Left forelimb (tissue), 1 donor: ENCODE measurements at places on chromosomes 2 and 18.
A peak's percentile ranks its signal among the peaks of the same experiment; 100 is the strongest.

DNA sequence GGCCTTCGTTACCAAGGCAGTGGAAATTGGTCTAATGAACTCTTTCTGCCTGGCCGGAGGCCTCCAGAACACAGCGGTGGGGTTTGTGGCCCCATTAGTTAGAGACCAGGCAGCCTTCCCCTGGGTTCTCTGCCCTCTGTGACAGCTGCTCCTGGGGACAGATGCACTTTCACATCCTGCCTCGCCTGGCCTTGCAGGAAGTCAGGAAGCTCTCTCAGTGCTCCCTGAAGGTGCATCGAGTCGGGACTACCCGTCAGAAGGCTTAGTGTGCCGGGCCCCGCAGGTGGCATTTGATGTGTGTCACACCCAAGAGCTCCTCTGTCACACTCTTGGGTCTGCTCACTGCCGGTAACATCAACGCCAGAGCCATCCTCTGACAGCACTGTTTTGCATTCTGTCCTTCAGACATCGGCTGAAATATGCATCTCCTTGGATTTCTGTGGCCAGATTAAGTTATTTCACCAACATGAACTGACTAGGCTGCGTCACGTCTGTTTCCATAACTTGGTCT, 158.3 kb downstream of the LDLRAD4 start:
- DNase-seq, result peak; percentile 44

- DNase-seq, result no peak
These were observed 189.2 kb downstream of the OSR1 start for GRCh38 chr2:19169134-19169768.

- no peak for DNase-seq
These were observed 282.7 kb downstream of the ALK start for GRCh38 chr2:29638641-29639040.

DNA sequence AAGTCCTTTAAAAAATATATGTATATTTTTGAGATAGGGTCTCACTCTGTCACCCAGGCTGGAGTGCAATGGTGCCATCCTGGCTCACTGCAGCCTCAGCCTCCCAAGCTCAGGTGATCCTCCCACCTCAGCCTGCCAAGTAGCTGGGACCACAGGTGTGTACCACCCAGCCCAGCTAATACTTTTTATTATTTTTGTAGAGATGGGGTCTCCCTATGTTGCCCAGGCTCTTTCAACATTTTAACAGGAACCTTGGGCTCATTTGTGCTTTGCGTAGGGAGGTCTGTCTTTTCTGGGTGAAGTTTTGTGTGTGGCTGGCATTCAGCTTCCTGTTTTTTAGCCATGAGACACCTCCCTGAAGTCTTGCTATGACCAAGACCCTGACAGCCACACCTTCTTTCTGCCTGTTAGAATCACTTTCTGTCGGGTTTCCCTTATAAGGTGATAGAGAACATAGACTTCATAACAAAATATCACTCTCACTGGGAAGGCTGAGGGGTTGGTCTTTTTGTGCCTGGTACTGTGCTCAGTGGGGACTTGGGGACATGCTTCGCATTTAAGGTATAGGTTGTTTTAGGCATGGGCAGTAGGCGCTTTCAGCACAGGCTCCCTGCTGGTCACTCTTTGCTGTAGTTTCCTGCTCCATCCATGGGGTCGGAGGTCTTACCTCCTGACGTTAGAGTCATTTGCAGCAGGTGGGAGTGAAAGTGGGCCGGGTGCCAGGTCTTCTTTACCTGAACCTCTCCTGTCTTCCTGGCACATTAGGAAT, 3.4 kb downstream of the RAB31 start:
- DNase-seq, result no peak

DNA sequence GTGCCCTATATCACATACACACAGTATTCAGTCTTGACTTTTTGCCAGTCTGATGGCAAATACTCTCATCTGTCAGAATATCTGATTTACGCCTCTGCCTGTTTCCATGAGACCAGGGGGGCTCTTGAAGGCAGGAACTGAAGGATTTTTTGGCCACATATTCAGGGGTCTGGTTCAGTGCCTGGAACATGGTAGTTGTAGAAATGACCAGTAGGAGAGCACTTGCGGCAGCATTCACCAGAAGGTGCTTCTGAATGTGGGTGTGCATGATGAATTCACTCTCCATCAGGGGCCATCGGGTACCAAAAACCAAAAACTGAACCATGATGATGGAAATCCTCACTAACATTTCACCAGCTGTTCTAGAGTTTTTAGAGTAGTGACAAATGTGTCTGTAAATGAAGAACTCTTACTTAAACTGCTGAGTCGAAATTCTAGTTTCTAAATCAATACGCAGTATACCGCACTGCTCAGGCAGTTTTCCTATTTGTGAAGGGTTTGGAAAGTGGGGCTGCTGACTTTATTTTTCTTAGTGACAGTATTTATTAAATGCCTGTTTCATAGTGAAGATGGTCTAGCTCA, 54.6 kb downstream of the MERTK start:
- DNase-seq, result no peak

GRCh38 chr2:128016620-128017019, 11.2 kb downstream of the SAP130 start:
- DNase-seq, result no peak

DNA sequence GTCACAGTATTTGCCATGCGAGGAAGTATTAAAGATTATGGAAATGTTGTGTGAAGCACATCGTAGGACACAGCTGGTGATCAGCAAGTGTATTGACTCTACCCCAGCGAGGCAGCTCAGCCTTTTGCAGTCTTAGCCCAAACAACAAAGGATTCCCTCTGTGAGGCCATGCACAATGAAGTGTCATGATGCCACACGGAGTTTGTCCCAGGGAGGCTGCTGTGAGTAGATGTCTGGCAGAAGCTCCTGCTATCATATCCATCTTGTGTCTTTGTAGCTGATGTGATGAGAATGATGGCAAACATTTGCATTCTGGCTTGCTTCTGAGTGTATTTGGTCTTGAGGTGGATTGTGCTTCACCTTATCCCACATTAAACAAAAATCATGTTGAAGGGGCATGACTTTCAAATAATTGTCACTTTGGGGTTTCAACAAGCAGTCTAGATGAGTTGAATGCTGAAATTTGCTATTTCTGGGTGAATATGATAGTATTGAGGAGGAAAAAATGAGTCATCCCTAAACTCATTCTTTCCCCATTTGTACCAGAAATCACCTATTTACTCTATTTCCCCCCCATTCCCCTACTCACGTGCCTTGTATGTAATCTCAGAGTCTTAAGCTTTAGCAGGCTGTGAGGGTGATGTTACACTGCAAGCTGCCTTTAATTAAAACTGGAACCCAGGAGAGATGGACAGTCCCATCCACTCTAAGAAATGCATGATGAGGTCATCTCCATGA, 273.5 kb downstream of the RNF144A start:
- no peak for DNase-seq

DNA sequence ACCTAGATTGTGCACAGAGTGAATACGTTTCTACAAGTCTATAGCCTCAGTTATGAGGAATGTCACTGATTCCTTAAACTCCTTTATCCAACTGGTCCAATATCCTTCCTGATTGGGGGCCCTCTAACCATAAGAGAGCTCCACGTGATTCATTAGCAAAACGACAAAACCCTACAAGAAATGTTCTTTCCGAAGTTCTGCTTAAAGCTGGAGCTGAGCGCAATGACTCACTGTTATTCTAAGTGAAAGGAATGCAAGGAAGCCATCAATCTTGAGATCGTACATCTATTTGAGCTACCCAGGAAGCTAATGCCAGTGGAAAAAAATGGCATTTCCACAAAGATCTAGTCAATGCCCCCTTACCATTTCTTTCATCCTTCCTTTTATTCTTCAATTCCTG, 354.9 kb upstream of the CDH20 start:
- DNase-seq, result no peak

DNA sequence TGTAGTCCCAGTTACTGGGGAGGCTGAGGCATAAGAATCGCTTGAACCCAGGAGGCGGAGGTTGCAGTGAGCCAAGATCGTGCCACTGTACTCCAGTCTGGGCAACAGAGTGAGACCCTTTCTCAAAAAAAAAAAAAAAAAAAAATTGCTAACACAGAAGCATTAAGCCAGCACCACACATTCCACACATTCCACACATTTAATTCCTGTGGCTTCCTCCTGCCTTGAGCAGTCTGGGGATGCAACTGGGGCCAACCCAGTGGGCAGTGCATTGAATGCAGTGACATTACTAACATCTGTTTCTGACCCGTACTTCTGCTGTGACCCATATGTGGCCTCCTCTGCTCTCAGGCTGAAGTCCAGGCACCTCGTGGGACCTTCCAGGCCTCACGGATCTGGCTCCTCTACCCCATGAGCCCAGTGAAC, 107.0 kb downstream of the BCL2L11 start:
- DNase-seq, result no peak

DNA sequence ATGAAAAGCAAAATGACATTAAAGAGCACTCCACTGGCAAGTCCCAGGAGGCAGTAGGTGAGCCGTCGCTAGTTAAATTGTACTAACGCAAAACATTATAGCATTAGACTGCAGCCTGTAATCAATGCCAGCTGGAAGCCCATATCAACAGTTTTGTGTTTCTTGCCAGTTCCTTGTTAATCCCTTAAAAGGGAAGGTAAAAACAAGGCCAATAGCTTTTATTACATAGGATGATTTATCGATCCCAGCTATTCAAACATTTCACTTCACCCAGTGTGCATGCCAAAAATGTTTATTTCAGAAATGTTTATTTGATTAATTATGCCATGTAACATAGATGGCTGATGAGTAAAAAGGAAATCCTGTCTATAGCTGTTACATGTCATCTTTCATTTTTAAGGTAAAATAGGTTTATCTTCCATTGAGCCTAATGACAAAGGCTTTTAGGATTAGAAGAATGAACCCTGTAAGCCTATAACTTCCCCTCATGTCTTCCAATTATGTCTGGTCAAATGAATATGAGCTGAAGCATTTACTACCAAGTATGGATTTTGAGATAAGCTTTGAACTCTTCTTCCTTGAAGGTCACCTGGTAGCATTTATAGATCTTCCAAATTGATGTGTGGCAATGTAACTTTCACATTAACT, 591.2 kb downstream of the RNF144A start:
- no peak for DNase-seq

DNA sequence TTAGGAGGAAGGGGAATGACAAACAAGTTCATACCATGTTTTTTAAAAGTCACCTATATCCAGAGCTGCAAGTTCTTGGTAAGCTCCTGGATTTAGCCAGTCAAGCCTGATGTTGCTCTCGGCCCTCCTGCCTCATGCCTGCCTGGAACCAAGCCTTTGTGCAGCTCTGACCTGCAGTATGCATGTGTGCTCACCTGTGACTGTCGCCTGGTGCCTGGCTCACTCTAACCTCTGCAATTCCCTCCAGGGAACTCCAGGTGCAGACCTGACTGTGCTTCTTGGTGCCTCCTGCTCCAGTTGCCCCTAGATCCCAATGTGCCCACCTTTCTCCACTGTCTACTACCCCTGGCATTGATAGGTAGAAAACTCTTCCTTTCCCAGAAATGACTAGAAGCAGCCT, 85.1 kb upstream of the ZBTB14 start:
- DNase-seq, result no peak

DNA sequence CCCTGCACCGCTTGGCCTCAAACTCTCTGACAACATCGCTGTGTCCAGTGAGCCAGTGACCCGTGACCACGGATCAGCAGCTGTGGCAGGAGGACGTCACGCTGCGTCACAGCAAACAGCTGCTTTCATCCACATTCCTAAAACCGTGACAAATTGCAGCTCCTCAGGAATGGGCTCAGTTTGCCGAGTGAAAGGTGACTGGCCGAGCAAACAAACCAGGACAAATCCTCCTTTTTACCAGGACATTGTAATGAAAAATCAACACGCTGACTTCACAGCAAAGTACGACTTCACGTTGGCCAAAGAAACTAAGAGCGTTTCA, 57.6 kb downstream of the PXDN start:
- DNase-seq, result peak; percentile 73

DNA sequence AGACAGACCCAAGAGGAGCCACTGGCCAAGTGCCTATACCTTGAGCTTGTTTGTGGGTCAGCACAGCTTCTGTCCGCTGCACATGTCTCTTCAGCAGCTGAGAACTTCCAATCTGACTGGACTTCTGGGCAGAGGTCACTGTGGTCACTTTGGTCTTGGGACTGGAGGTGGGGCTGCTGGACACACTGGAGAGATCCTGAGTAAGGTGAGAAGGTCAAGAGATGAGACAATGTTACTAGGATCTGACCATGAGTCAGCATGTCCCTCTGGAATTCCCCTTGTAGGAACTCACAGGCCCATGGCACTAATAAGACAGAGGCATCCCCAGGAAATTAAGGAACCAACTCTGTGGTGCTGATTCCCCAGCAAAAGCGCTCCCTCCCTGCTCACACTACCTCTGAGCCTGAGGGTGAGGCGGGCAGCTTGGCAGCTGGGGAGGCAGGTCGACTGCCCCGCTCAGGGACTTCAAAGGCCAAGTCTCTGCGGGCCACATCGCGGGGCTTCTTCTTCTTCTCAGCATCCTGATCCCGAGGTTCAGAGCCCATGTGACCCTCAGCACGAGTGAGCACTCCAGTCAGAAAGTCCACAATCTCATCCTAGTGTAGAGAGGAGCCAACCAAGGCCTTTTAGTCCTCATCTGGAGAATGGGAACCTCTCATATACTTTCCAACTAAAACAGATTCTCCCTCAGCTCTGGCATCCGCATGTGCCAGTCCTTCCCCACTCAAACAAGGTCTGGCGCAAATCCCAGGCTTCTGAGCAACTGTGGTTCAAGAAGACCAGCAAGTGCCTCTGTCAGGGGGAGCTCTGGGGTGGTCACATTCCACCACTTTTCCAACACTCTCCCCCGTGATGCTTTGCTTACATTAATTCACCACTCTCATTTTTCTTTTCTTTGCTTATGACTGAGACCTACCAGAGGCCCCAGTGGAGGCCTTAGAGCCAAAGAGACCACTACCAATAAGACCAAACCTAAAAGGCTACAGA, 29.4 kb downstream of the KANSL3 start:
- DNase-seq, result no peak

GRCh38 chr2:184297085-184297484, 301.2 kb upstream of the ZNF804A start:
- no peak for DNase-seq

DNA sequence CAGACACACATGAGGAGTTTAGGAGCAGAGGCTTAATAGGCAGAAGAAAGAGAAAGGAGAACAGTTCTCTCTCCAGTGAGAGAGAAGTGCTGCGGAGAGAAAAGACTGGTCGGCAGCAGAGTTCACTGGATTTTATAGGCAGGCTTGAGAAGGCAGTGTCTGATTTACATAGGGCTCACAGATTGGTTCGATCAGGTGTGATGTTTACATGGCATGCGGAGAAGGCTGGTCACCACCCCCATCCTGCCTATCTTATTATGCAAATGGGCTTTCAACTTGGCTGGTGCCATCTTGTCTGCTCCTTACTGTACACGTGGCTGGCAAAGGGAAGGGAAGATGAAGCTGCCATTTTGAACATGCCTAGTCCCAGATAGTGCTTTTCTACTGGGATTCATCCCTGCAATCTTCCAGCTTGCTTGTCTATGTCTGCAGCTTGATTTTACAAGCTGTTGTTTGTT, 113.4 kb downstream of the AP1S3 start:
- no peak for DNase-seq

- DNase-seq, result no peak
These were observed 216.1 kb downstream of the SH3RF3 start for GRCh38 chr2:109345091-109345490.
